ENCODE measurements at places on chromosomes 7 and 10.

- no peak for DNase-seq
Observed at GRCh38 chr7:30735631-30736030, 16.3 kb upstream of the INMT start.

DNA sequence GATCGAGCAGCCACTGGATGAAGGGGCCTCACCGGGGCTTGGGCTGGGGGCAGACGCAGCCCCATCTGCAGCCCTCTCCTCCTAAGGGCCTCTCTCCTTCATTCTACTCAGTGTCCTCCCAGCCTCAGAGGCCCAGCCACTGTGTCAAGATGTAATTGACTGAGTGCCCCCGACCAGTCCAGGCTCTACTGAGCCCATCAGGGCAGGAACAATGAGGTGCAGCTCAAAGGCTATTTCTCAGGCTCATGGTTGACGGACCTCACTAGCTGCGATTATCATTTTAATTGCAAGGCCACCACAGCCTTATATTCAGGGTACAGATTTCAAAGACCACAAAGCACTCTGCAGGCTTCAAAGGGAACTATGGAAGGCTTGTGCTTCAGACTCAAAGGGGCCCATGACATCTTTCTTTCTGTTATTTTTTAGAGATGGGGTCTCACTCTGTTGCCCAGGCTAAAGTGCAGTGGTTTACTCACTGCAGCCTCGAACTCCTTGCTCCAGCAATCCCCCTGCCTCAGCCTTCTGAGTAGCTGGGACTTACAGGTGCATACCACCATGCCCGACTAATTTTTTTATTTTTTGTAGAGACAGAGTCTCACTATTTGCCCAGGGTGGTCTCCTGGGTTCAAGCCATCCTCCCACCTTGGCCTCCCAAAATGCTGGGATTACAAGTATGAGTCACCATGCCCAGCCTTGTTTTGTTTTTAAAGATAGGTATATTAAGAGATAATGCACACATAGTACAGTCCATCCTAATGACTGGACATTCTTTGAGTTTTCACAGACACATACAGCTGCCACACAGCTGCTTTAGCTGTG is 23.7 kb downstream of the SLC29A3 start:
- no peak for DNase-seq

- DNase-seq: no peak
Observed at GRCh38 chr7:92684274-92684673, 94.1 kb upstream of the FAM133B start.

DNA sequence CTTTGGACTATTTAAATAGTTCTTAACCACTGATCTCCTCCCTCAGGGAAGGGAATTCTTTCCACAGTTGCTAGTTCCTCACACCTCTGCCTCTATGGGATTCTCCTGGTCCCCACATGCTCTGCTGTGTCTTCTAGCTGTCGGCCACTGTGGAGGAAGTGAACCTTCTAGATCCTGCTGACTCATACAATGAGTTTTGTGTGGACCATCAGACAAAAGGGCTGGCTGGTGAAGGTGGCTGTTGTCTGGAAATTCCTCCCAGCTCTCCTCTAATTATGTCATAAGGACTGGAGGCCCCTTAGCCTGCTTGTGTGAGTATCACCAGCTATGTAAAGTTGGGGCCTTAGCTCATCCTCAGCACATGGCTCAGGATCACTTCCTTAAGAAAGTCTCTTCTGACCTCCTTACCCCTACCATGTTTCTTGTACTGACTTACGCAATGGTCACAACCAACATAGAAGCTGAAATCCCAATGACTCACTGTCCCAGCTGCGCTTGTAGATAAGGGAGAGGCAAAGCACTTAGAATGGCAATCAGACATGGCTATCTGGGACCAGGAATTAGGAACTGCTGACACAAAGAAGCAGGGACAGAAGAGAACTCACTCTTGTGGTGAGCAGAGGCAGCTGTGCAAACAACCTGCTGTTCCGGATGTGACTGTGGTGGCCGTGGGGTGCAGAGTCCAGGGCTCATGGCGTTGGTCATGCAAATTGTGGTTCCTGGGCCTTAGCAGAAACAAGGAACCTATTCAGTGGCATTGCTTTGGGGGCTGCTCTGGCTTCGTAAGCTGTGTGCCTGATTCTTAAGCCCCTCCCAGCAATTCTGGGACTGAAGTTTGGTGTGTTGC is 2.5 kb upstream of the MACC1 start:
- DNase-seq: no peak

DNA sequence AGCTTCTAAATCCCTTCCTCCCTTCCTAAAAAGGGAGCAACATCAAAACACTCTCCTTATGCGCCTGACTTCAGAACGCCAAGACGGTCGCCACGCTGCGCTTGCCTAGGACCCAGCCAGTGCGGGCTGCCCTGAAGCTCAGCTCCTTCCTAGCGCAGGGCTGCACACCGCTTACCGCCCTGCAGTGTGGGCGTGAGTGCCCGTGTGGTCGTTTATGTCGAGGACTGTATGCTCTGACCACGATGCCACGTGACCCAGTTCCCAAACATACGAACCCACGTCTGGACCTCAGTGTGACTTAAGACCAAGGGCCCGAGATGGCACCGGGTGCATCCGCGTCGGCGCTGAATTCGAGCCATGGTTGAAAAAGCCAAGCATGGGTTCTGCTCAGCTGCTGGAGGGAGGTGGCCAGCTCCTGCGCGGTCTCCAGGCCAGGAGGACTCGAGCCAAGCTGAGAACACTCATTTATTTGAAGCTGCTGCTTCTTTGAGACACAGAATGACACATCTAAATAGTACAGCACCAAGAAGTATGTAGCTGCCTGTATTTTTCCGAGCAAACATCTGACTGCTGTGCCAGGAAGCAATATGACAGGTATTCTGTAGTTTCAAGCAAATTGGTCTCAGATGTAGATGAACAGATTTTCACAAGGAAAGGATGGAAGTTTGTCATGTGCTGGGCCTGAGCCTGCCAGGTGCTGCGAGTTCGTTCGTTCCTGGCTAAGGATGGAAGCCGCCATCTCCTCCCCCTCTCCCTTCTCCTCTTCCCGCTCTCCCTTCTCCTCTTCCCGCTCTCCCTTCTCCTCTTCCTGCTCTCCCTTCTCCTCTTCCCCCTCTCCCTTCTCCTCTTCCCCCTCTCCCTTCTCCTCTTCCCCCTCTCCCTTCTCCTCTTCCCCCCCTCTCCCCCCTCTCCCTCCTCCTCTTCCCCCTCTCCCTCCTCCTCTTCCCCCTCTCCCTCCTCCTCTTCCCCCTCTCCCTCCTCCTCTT is 184.7 kb downstream of the EBF3 start:
- DNase-seq: no peak

DNA sequence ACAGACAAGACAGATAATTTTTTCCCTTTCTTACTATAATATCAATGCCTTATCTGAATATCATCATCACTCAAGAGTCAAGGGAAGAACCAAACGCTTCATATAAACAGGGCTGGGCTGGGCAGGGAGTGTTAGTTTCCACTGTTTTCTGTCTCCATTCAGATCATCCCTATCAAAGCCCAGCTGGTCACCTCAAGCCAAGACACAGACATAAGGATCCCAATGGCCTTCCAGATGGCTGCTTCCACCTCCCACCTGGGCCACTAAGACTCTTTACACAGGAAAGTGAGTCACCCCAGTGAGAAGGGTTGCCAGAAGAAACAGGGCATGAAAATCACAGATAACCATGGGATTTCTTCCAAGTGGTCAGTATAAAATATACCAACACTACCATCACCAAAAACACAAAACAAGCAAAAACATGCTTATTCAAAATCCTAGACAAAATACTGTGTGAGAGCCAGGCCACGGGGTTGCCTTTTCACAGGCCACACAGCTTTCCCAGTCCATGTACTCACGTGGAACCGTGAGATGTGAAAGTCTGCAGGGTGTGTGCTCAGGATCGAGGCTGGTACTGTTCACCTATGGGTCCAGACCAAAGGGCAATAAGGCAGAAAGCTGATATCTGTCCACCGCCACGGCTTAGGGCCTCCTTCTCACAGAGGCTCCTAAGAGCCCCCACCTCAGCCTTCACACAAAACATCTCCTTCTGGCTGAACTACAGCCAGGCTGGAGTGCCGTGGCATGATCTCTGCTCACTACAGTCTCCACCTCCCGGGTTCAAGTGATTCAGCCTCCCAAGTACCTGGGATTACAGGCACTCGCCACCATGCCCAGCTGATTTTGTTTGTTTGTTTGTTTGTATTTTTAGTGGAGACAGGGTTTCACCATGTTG is 5.7 kb downstream of the PRSS1 start:
- DNase-seq: no peak

DNA sequence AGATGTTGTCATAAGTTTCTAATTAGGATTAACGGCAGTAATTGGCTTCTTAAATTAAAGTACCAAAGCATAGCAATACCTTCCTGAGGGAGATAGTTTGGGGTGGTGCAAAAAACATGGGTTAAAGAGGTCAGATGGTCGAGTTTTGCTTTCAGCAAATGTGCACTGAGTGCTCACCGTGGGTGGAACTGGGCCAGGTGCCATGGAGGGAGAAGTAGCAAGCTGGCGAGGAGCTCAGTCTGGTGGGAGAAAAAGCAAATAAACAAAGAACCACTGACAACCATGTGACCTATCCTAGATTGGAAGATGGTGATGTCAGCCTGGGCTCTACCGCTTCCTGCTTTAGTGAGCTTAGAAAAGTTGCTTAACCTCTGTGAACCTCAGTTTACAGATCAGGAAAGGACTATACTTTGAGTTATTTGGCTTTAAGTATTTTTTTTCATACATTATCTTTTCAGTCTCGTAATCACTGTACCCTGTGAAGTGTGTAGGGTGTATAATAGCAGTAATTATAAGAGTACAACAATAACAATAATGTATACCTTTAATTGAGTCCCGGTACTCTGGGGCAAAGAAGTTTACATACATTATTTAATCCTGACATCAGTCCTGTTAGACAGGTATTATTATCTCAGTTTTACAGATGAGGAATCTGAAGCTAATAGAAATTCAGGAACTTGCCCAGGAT is 69.0 kb upstream of the PDCD4 start:
- DNase-seq: peak; percentile 21

DNA sequence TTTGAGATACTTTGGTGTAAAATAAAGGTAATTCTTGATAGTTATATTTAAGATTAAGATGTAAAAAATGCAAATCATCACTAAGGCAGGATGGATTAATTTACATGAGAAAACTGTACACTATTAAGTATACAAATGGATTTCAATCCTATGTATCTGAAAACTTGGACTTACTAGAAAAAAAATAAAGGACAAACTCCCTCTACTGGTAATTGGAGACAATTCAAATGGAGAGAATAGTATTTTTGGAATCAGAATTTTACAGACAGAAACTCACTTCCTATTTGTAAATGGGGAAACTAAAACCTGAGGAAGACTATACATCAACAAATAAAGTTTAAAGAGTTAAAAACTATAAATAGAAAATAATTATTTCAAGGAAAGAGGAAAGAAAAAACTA is 62.6 kb downstream of the CUL2 start:
- DNase-seq: no peak

DNA sequence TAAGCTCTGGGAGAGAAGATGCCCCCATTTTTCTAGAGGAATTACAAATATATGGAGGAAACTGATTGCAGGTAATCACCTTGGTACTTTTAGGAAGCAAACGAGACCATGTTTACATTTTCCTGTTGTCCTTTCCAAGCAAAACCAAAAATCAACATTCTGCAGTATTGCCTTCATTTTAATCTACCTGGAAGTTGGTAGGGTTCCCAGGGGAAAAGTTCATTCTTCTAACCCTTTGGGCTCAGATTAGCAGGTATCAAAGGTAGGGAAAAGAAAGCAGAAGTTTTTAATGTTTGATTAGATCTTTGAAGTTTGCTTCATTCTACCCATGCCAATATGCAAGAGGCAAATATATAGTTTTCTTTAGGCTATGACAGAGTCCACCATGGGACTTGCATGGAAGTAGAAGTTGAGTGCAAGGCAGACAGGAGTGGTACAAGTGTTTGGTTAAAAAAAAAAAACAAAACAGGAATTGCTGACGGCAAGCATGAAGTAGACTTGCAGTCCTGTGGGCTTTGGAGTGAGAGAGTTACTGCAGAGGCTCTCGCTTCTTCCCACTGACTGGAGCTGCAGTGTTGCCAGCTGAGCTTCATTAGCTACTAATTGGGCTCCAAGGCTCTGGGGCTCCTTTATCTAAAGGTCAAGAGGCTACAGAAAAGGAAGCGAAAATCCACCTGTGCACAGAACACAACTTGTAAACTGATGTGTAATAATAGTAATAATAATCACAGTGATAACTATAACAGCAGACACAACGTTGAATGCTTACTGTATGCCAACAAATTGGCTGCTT is 28.9 kb upstream of the ASAH2 start:
- DNase-seq: no peak

DNA sequence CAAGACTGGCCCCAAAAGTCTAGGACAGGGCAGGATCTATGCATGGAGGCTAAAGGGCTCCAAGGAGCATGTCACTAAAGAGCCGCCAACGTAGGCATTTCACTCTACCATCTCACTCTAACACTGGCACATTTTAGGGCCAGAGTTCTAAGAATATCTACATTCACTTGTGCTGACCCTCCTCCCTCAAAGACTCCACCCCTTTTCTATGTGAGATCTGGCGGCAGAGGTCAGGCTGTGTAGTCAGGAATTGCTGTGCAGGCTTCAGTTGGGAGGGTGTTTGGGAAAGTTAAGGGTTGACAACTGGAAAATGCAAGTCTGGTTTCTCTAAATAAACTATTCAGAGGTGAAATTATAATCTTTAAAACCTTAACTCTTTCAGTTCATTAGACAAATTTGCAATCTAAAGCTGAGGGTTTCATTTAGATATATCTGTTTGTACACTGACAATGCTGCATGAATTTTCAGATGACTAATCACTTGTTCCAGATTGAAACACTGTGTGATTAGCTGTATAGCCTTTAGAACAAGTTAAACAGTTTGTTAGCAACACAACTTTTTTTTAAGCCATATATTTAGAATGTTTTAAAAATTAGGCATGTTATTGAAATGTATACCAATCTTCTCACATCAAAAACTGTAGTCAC is 18.2 kb downstream of the LMOD2 start:
- DNase-seq: no peak

- no peak for DNase-seq
Observed at GRCh38 chr10:81179805-81180452, 642.2 kb downstream of the SH2D4B start.

DNA sequence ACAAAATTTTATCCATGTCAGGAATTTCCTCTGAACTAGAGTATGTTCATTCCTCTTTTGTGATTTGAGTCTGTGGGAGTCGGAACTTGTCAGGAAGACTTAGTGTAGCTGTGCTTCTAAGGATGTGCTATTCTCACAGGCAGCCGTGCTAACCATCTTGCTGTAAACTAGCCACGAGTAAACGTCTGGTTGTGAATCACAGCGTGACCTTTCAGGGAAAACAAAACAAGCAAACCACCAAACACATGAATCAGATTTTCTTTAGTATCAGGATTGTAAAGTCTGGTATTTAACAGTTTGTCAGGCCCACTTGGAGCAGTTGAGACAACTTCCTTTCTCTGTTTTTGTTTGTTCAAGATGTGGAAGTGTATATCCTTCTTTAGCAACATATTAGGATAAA is 32.0 kb downstream of the AUTS2 start:
- DNase-seq: no peak

DNA sequence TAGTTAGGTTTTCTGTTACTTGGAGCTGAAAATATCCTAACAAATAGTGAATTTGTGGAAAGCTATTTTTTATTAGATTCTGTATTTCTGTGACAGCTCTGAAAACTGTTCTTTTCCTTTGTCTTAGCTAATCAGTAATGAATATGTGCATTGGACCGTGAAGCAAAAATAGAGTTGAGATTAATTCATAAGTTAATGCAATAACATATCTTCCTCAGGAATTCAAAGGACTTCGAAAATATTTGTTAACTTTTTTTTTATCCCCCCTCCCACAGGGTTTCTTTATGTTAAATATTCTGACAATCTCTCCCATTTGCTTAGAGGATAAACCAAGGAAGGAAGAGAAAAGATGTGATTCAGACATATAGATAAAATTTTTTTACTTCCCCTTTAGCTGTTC is 101.4 kb downstream of the PODXL start:
- no peak for DNase-seq

- no peak for DNase-seq
Observed at GRCh38 chr10:22443175-22443901, 98.0 kb downstream of the SPAG6 start.

Data from activated CD4-positive, alpha-beta T cell treated with anti-CD3 and anti-CD28 coated beads for 4 hours (primary cell).